ENCODE measurements at places on chromosomes 12 and 14. TPM values are rescaled to one million over a fixed set of nuclear protein-coding genes. Genes with fewer than 3 reads are reported as not detected.

MDM1 gene
- 16.3 TPM for total RNA-seq

MEG3 gene
- total RNA-seq = 351 TPM

ATL1 gene
- 0.66 TPM for total RNA-seq

PARP11 gene
- 3.3 TPM for total RNA-seq

MYH6 gene
- not detected for total RNA-seq

CD4 gene
- 0.57 TPM for total RNA-seq

DGLUCY gene
- 38.2 TPM for total RNA-seq

KITLG gene
- 38.1 TPM for total RNA-seq

ASPG gene
- not detected for total RNA-seq

SERPINA12 gene
- total RNA-seq = not detected

GZMB gene
- total RNA-seq = not detected

AHNAK2 gene
- 9.2 TPM for total RNA-seq

ALX1 gene
- total RNA-seq = not detected

CACNA2D4 gene
- total RNA-seq = 0.22 TPM

SLC39A5 gene
- not detected for total RNA-seq

DBX2 gene
- total RNA-seq = not detected

TMEM253 gene
- not detected for total RNA-seq
